A172 (cell line): ENCODE measurements at places on chromosomes 1 and 21. TPM values are rescaled to one million over a fixed set of nuclear protein-coding genes. Genes with fewer than 3 reads are reported as not detected.
A peak's percentile ranks its signal among the peaks of the same experiment; 100 is the strongest.

Gene NPR1
- total RNA-seq = 0.16 and 1.4 TPM in 2 replicates

Gene KRTAP13-2
- total RNA-seq = not detected in 2 replicates

Gene NCF2
- total RNA-seq = 2.7 and 5.8 TPM in 2 replicates

Gene OR2L2
- not detected in 2 replicates for total RNA-seq

Gene ASCL5
- total RNA-seq = not detected in 2 replicates

Gene CFHR3
- 0.03 and 0.38 TPM in 2 replicates for total RNA-seq

Gene NFASC
- total RNA-seq = 19.8 and 33.3 TPM in 2 replicates

Gene LHX8
- total RNA-seq = not detected in 2 replicates

Gene UTS2
- not detected in 2 replicates for total RNA-seq

Gene SETD4
- total RNA-seq = 22.7 and 34.0 TPM in 2 replicates

Gene NCAM2
- total RNA-seq = 1.4 and 4.8 TPM in 2 replicates

- DNase-seq = no peak
These were observed 8.8 kb upstream of the AGTRAP start for GRCh38 chr1:11727119-11727518.

- peak; percentile 44 for DNase-seq
These were observed 8.8 kb upstream of the RNPC3 start for GRCh38 chr1:103516693-103517092.

- no peak for DNase-seq
These were observed 380.7 kb downstream of the SEC16B start for GRCh38 chr1:177589166-177589565.

- DNase-seq = peak; percentile 62
These were observed 18.5 kb downstream of the CAMK1G start for GRCh38 chr1:209601809-209602657.

DNA sequence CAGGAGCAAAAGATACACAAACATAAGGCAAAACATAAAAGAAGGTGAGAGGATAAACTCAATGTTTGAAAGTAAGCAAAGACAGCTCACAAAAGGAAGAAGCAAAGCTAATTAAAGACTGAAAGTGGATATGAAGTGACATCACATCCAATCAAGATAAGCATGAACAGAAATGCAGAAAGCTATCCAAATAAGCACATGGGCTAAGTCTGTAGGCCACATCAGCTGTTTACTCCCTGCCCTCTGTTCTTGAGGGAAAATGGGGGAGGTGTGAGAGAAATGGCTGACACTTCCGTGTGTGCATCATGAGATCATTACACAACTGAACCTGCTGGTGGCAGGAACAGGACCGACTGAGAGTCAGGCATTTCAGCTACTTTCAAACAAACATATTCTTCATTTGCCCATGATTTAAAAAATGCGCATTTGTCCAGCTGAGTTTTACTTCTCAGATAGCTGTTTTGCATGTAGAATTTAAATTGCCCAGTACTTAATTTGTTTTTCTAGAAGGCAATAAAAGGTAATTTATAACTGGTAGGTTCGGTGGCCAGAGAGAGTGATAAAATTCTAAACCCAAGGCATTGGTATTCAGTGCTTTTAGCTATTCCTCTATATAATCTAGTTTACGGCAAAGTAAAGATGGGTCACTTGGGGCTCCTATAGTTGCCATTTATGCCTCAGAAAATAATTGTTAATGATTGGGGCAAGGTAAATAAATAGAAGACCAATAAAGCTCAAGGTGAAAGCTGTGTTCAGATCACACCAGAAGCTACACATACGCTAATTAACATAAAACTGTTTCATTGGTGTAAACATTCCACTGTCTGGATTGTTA, 27.2 kb upstream of the MAN1A2 start:
- DNase-seq = peak; percentile 31

GRCh38 chr1:180630408-180631193, 1.2 kb upstream of the XPR1 start:
- no peak for DNase-seq

- peak; percentile 77 for DNase-seq
These were observed 94.5 kb downstream of the SYT2 start for GRCh38 chr1:202615501-202616354.

DNA sequence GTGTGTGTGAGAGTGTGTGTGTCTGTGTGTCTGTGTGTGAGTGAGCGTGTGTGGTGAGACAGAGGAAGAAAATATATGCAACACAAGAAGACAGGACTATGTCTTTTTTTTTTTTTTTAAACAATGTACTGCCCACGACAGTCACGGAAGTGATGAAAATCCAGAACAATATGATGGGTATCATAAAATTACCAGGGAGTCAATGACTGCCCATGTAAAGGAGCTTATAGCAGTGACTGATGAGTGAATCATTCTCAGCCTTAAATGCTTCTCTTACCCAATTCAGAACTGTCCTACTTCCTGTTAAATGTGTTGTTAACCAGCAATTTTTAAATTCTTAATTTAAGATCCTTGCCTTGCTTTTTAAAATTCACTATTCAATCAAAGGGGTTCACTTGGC, 46.6 kb downstream of the RGS7 start:
- DNase-seq = peak; percentile 85

DNA sequence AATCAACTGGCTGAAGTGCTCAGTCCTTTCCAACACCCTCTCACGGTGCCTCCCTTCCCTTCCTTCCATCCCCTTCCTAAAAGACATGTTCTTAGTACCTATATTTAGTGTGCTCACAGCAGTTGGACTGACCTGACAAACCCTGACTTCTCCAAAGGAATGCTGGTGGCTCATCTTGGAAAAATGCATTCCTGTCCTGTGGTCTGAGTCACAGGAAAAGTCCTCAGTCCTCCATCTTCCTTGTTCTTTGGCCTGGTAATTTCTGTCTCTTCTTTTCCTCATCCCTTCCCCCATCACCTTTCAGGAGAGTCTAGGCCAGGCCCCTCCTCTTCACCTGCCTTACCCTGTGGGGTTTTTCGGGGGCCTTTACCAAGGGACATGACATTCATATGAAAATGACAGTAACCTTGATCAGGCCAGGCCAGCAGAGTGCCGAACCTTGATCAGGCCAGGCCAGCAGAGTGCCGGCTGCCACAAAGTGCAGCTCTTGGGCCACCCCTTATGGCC, 7.2 kb downstream of the ATP1B1 start:
- DNase-seq = peak; percentile 100

GRCh38 chr1:37392051-37392450, 82.3 kb upstream of the ZC3H12A start:
- DNase-seq = no peak

GRCh38 chr1:182141040-182141439, 79.5 kb upstream of the ZNF648 start:
- DNase-seq = no peak

DNA sequence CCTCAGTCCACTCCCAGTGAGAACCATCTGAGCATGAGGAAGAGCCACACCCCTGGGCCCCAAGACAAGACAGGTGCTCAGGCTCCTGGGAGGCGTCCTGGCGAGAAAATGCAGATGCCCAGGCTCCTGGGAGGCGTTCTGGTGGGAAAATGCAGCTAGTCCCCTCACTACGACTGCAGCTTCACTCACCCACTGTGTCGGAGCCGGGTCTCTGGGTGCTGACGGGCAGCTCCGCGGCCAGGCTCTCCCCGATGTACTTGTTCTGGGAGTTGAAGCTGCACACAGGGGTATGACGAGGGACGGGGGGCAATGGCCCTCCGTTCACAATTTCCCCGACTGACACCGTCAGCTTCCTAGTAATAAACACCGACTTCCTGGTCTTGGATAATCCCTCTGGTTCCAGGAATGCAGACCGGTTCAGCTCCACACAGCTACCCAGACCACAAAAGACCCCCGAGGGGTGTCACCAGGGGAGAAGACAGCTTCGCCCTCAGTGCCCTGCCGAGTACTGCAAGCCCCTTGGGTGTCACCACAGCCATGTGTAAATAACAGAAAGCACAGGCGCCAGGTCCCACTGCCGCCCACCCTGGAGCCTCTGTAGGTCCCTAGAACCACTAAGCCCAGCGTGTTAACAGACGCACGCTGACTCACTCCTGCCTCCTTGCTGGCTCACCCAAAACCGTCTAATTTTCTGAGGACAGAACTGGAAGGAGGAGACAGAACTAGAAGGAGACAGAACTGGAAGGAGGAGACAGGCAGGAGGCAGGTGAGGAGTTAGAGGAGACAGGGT, 19.5 kb downstream of the MCM3AP start:
- no peak for DNase-seq

DNA sequence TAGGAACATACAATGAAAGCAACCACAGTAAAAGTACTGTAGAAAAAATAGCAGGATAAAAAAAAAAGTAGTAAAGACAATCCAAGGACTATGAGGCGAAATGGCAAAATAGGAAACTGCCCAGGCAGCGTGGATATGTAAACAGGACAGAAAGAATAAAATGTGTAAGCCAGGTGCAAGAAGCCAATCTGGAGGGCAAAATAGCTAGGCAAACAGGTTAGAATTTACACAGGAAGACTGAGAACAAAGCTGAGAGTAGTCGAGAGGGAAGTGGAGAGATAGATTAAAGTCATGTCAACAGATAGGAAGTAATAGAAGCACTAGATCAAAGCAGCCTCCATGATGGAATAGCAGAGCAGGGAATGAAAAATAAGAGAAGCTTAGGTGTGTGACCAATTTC, 124.2 kb upstream of the B3GALT2 start:
- no peak for DNase-seq

- DNase-seq = no peak
These were observed 15.8 kb upstream of the TRIM45 start for GRCh38 chr1:117137281-117137855.

DNA sequence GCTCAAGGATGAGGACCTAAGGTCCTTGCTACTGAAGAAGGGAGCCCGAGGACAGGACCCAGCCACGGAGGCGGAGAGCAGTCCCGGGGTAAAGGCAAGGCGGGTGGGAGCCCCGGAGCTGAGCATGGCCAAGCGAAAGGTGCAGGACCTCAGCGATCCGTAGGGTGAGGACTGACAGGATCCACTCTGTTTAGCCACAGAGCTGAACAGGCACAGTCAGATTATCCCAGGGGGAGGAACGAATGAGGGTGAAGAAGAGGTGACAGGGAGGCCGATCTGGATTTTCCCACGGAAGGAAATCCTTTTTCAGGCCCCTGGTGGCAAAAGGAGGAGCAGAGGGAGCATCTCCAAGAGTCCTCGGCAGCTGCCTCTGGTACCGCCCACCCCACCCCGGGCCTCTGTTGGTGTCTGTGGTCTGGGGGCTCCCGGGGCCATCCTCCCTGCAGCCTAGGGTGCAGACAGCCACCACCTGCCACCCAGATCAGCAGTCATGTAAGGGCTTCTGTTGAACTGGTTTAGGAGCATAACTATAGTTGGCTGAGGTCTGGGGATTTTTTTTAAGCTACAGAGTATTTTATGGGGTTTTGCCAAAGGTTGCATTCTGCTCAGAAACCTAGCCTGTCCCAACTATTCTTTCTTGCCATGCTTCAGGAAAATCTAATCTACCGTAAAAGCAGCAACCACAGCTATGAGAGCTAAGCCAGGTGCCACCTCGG, 32.3 kb upstream of the LBR start:
- no peak for DNase-seq

GRCh38 chr21:46465651-46466050, 7.0 kb downstream of the DIP2A start:
- no peak for DNase-seq

GRCh38 chr1:220798338-220798737, 11.6 kb downstream of the MTARC1 start:
- no peak for DNase-seq

- peak; percentile 93 for DNase-seq
These were observed 313.9 kb downstream of the BARHL2 start for GRCh38 chr1:90402893-90403849.

GRCh38 chr1:54795356-54795665, 5.8 kb downstream of the TTC22 start:
- no peak for DNase-seq

GRCh38 chr1:206633708-206634121, 1.6 kb upstream of the DYRK3 start:
- peak; percentile 79 for DNase-seq

DNA sequence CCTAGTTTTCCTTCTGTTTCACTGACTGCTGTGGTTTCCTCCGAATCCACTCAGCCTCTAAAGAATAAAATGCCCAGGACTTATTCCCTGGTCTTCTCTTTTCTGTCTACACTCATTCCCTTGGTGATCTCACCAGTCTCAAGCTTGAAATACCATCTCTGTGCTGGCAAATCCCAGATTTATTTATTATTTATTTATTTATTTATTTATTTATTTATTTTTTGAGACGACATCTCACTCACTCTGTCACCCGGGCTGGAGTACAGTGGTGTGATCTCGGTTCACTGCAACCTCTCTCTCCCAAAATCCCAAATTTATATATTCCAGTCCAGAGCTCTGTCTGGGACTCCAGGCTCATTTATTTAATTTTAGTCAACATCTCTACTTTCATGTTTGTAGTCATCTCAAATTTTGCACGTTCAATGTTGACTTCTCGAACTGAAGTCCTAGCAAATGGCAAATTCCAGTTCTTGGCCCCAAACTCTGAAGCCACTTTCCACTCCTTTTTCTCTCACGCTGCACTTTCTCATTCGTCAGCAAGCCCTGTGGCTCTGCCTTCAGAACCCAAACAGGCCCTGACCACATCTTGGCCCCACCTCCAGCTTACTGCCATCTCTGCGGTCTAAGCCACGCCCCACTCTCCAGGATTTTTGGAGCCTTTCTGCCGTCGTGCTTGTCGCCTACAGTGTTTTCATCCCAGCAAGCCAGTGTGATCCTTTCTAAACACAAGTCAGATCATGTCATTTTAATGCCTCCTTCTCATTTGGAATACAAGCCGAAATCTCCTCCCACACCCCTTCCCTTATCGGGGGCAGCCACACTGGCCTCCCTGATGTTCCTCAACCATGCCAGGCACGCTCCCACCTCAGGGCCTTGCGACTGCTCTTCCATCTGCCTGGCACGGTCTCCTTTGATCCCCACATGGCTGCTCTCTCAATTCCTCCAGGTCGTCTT, 14.2 kb upstream of the TENT5B start:
- DNase-seq = peak; percentile 76

DNA sequence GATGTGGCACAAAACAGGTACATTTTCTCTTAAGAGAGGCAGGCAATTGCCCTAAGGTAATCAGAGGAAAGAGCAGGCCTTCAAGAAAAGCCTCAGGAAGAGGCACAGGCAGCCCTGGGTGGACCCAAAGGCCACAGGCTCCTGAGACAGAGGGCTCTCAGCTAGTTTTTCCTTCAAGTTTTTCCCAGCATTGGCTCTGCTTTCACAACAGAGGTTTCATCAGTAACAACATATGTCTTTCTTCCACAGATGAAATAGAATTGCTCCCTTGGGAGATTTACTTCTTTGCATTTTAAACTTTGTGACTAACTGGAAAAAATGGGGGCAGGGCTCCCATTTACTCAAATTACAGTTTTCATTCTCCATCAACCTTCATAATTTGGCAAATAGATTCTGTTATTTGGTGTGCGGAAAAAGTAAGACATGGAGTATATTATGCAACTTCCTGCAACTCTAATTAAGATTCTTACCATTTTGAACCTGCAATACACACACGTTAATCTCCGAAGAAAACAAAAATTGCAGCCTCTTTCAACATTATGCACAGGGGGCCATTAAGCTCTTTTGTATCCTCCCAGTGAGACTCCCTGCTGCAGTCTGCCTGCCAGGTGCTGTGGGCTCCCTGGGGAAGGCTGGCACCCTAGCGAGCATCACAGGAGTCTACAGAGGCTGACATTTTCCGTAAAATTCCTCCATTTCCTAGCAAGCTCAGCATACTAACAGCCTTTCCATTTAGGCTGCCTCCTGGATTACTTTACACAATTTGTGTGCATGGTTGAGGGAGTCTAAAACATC, 282.3 kb downstream of the USH2A start:
- no peak for DNase-seq

- DNase-seq = peak; percentile 51
These were observed 185.9 kb upstream of the ATP1B1 start for GRCh38 chr1:168920456-168921094.

GRCh38 chr1:31548907-31549808, 27.2 kb upstream of the TINAGL1 start:
- DNase-seq = peak; percentile 68

GRCh38 chr1:183859119-183859518, 54.2 kb downstream of the RGL1 start:
- DNase-seq = no peak

GRCh38 chr1:50929376-50929958, 30.6 kb downstream of the FAF1 start:
- DNase-seq = peak; percentile 11
